ENCODE measurements at places on chromosomes 5 and 9. TPM values are rescaled to one million over a fixed set of nuclear protein-coding genes. Genes with fewer than 3 reads are reported as not detected.

GRCh38 chr5:122478741-122479442 is 166.9 kb downstream of the SNCAIP start:
- no peak for DNase-seq

Gene LRRC19
- not detected for total RNA-seq

Gene PCDHGB4
- 0.69 TPM for total RNA-seq

DNA sequence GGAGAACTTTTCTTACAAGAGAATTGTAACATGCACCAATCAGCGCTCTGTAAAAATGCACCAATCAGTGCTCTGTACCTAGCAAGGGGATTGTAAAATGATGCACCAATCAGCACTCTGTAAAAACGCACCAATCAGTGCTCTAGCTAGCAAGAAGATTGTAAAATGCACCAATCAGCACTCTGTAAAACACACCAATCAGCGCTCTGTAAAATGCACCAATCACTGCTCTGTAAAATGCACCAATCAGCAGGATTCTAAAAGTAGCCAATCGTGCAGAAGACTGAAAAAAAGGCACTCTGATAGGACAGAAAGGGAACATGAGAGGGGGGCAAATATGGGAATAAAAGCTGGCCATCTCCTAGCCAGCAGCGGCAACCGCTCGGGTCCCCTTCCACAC is 233.2 kb downstream of the ROR2 start:
- DNase-seq: no peak

Gene HSPB3
- total RNA-seq: 13.3 TPM

GRCh38 chr5:119220576-119221197 is 135.1 kb upstream of the TNFAIP8 start:
- no peak for DNase-seq

DNA sequence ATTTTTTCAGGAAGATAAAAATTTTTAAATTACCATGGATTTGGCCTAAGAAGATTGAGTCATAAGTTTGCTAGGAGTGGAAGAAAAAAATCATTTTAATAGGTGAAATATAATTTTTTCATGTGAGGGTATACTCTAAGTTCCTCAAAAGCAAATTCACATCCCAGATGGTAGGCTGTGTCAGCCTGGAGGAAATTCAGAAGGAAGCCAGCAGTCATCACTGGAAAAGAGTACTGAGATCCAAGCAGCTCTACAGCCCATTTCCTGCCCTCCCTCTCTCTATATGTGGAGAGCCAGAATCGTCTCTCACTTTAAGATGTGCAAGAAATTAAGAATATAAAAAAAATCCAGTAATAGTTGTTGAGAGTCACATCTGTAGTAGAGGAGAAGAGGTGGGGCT is 126.5 kb upstream of the CDH18 start:
- DNase-seq: no peak

DNA sequence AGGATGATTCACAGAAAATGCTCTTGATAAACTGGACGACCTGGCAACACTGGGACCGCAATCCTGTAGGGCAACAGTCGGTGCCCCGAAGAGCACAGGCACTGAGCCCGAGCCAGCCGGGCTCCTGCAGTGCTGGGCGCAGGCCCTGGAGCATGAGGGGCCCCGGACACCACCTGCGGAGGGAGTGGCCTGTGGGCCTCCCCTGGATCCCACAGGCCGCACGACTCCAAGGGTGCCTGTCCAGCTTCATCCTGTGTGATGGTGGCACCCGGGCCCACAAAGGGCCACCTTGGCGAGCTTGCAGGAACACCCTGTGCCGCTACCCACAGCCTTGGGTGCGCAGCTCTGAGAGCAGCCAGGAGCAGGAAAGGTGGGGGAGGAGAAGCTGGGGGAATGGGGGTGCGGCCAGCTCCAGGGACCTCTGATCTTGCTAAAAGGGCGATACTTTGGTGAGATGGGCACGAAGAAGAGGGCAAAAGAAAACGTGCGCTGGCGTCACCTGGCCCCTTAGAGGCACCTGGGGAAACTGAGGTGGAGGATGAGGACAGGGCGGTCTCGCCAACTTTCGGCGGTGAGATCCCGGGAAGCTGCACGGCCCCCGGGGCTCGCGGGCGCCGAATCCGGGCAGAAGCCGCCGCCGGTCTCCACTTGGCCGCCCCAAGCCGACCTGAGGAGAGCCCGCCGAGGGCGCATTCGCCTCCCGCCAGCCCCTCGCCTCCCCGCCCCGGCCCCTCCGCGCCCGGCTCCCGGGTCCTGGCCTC is 722 bp downstream of the TBC1D9B start:
- peak; percentile 23 for DNase-seq

DNA sequence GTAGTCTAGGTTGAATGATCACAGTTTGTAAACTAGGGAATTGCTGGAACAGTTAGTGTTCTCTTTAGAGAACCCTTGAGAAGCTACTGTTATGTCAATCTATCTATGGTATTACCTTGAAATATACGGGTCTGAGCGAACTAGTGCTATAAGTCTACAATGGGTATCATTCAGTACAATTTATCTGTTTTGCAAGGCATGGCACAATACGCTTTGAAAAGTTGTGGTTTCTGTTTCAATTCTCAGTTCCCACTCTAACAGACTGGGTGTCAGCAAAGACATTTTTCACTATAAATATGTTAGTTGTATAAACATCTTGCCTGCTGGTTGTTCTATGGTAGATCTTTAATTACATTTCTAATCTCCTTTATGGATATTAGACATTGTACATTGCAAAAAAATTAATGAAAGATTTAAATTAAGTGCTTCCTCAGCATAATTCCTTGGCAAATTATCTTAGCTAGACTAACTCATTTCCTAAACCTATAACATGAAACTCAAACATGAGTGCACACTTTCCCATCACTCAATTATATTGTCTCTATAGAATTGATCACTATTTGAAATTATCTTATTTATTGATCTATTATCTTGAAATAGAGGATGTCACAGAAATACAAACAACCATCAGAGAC is 24.9 kb upstream of the SLCO6A1 start:
- DNase-seq: no peak

Data from LHCN-M2 (cell line).